Osteoblast (primary cell): ENCODE measurements at places on chromosomes 2 and 18. TPM values are rescaled to one million over a fixed set of nuclear protein-coding genes. Genes with fewer than 3 reads are reported as not detected.
A peak's percentile ranks its signal among the peaks of the same experiment; 100 is the strongest.

Gene GULP1
- total RNA-seq, result 21.7 and 23.0 TPM in 2 replicates

Gene TACR1
- total RNA-seq, result under 0.01 and 0.29 TPM in 2 replicates

Gene DSC2
- total RNA-seq, result under 0.01 and 0.36 TPM in 2 replicates

Gene FIGLA
- not detected in 2 replicates for total RNA-seq

Gene FAM117B
- 2.9 and 3.2 TPM in 2 replicates for total RNA-seq

Gene CD8B2
- not detected in 2 replicates for total RNA-seq

Gene MPP4
- 1.1 and 2.1 TPM in 2 replicates for total RNA-seq

Gene RAB6C
- not detected in 2 replicates for total RNA-seq

Gene KDSR
- total RNA-seq, result 46.3 and 53.0 TPM in 2 replicates

DNA sequence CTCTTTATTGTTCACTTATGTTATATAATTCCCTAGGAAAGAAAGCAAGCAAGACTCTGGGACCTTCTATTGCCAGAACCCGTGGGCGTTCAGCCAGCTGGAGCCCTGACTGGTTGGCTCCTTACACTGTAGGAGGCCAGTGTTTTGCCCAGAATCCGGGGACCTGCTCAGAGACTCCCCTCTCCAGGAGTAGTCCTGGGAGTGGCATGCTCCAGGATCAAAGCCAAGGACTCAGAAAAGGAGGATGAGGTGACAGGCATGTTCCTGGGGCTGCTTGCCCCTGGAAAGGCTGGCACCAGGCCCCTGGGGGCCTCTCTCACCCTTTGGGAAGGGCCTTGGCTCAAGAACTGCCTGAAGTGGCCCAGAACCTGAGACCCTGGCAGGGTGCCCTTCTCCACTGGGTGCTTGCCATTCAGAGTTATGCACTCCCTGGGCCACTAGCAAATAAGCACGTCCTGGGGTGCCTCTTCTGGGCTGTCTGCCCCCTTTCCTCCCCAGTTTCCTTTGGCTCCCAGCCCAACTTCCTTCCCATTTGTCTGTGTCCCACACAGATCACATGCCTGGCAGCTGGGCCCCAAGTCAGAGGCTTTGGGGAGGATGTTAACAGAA lies 19.6 kb upstream of the KIF3C start:
- H3K27me3 ChIP-seq, result no peaks in the 10 kb centered on the region
- peaks cover 38% of the 10 kb centered on the region for H3K4me1 ChIP-seq
- no peaks in the 10 kb centered on the region for H3K36me3 ChIP-seq

- no peak overlapping the region for H3K27ac ChIP-seq
- no peak for DNase-seq
- no peaks in the 10 kb centered on the region for H3K4me1 ChIP-seq
- H3K36me3 ChIP-seq, result no peaks in the 10 kb centered on the region
Measured at GRCh38 chr2:119527999-119528398, 3.7 kb upstream of the SCTR start.

- H3K27me3 ChIP-seq, result no peaks in the 10 kb centered on the region
- no peaks in the 10 kb centered on the region for H3K36me3 ChIP-seq
- no peak for DNase-seq
- H3K4me3 ChIP-seq, result no peak overlapping the region
- no peaks in the 10 kb centered on the region for H3K4me1 ChIP-seq
Measured at GRCh38 chr2:67446491-67446911, 49.4 kb downstream of the ETAA1 start.

- H3K27ac ChIP-seq, result no peak overlapping the region
- peaks cover 14% of the 10 kb centered on the region for H3K4me1 ChIP-seq
- peaks cover 4% of the 10 kb centered on the region for H3K27me3 ChIP-seq
- no peak overlapping the region for H3K4me3 ChIP-seq
- DNase-seq, result no peak
Measured at GRCh38 chr2:234491897-234492296, 5.0 kb downstream of the ARL4C start.

- H3K36me3 ChIP-seq, result no peaks in the 10 kb centered on the region
- DNase-seq, result no peak
- no peak overlapping the region for H3K27ac ChIP-seq
- H3K4me3 ChIP-seq, result no peak overlapping the region
- no peaks in the 10 kb centered on the region for H3K27me3 ChIP-seq
Measured at GRCh38 chr2:240599141-240599583, 12.6 kb downstream of the CAPN10 start.

DNA sequence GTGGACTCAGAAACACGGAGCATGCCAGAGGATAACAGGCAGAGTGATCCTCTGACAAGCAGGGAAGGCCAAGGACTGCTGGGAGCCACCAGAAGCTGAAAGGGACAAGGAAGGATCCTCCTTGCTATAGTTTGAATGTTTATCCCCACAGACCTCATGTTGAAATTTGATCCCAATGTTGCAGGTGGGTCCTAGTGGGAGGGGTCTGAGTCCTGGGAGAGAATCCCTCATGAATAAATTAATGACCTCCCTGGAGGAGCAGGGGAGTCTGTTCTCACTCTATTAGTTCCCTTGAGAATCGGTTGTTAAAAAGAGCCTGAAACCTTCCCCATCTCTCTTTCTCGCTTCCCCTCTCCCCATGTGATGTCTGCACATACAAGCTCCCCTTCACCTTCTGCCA lies 124.4 kb downstream of the FBXO15 start:
- H3K36me3 ChIP-seq, result no peaks in the 10 kb centered on the region
- H3K27me3 ChIP-seq, result no peaks in the 10 kb centered on the region
- H3K4me1 ChIP-seq, result no peaks in the 10 kb centered on the region
- H3K4me3 ChIP-seq, result no peak overlapping the region

DNA sequence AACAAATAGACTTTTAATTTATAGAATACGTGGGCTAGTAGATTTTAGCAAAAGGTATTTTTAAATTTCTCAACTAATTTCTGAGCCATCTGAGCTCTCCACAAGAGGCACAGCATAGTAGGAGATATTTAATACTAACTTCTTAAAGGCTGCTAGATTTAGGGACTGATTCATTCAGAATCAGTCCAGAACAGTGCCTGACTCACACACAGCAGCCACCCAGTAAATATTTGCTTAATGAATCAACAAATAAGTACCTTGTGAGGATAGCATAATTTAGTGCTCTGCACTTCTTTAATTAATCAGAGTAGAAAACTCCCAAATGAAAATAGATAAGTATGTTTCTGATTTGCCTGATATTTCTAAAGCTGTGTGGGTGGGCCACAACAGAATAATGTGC lies 35.6 kb upstream of the SYT4 start:
- H3K4me3 ChIP-seq, result no peak overlapping the region
- H3K27me3 ChIP-seq, result no peaks in the 10 kb centered on the region
- no peak overlapping the region for H3K27ac ChIP-seq
- H3K36me3 ChIP-seq, result no peaks in the 10 kb centered on the region

GRCh38 chr18:5066380-5066977 lies 130.6 kb downstream of the AKAIN1 start:
- H3K4me3 ChIP-seq, result no peak overlapping the region
- no peaks in the 10 kb centered on the region for H3K27me3 ChIP-seq
- H3K36me3 ChIP-seq, result no peaks in the 10 kb centered on the region
- no peak overlapping the region for H3K27ac ChIP-seq
- no peaks in the 10 kb centered on the region for H3K4me1 ChIP-seq
- DNase-seq, result no peak

DNA sequence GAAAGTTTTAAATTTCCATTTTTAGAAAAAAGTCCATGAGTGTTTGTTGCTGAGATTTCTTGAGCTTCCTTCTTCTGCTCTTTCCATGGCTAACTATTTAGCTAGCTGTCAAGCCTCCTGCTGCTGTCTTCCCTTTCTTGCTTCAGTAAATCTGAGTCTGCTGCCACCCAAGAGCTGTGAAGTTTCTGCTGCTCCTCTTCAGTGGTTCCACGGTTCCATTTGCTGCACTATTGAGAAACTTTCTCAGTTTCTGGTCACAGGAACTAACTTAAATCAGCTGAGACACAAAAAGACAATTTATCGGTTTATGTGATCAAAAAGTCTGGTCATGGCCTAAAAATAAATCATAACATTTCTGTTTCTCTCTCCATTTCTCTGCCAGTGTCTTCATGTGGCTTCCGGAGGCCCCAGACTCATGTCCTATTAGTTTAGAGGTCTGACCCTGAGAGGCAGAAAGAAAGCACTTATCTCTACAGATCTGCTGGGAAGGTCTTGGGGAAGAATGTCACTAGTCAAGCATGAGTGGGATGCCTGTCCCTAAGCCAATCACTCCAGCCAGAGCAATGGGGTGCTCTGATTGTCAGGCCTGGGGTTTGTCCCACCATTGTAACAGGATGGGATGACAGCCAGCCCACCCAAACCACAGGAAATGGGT lies 73.0 kb upstream of the ARL4C start:
- peaks cover 3% of the 10 kb centered on the region for H3K27me3 ChIP-seq
- no peaks in the 10 kb centered on the region for H3K4me1 ChIP-seq
- no peaks in the 10 kb centered on the region for H3K36me3 ChIP-seq
- DNase-seq, result no peak
- H3K27ac ChIP-seq, result no peak overlapping the region
- H3K4me3 ChIP-seq, result no peak overlapping the region

- peaks cover 6% of the 10 kb centered on the region for H3K4me1 ChIP-seq
- no peak overlapping the region for H3K4me3 ChIP-seq
- no peaks in the 10 kb centered on the region for H3K27me3 ChIP-seq
- no peak for DNase-seq
- H3K36me3 ChIP-seq, result no peaks in the 10 kb centered on the region
- no peak overlapping the region for H3K27ac ChIP-seq
Measured at GRCh38 chr2:128531856-128532255, 213.2 kb upstream of the HS6ST1 start.

DNA sequence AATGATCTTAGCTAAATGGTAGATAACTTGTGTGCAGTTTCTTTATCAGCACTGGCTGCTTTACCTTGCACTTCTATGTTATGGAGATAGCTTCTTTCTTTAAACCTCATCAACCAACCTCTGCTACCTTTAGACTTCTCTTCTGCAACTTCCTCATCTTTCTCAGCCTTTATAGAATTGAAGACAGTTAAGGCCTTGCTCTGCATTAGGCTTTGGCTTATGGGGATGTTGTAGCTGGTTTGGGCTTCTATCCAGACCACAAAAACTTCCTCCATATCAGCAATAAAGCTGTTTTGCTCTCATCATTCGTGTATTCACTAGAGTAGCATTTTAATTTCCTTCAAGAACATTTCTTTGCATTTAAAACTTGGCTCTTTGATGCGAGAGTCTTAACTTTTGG lies 123.7 kb downstream of the PIK3C3 start:
- no peak overlapping the region for H3K4me3 ChIP-seq
- peaks cover 5% of the 10 kb centered on the region for H3K4me1 ChIP-seq
- DNase-seq, result no peak
- H3K27ac ChIP-seq, result no peak overlapping the region
- no peaks in the 10 kb centered on the region for H3K27me3 ChIP-seq
- H3K36me3 ChIP-seq, result peaks cover 10% of the 10 kb centered on the region

- H3K4me1 ChIP-seq, result no peaks in the 10 kb centered on the region
- DNase-seq, result no peak
- no peaks in the 10 kb centered on the region for H3K36me3 ChIP-seq
Measured at GRCh38 chr2:64414736-64415435, 39.1 kb upstream of the LGALSL start.

GRCh38 chr2:165239230-165239629 lies at the start of gene SCN2A:
Gene SCN2A (plus strand): TSS chr2:165239414. CDS start chr2:165295824, 56,410 bp downstream.
- no peak within 1 kb of the TSS for H3K4me3 ChIP-seq
- DNase-seq, result no peak
- no peak within 1 kb of the TSS for H3K27ac ChIP-seq
- H3K4me1 ChIP-seq, result no peaks in the 10 kb centered on the region
- H3K36me3 ChIP-seq, result no peaks in the 10 kb centered on the region

- DNase-seq, result no peak
- no peaks in the 10 kb centered on the region for H3K4me1 ChIP-seq
- H3K27ac ChIP-seq, result no peak overlapping the region
- H3K36me3 ChIP-seq, result peaks cover 6% of the 10 kb centered on the region
- H3K27me3 ChIP-seq, result no peaks in the 10 kb centered on the region
Measured at GRCh38 chr2:72979896-72980295, 62.6 kb downstream of the EMX1 start.

DNA sequence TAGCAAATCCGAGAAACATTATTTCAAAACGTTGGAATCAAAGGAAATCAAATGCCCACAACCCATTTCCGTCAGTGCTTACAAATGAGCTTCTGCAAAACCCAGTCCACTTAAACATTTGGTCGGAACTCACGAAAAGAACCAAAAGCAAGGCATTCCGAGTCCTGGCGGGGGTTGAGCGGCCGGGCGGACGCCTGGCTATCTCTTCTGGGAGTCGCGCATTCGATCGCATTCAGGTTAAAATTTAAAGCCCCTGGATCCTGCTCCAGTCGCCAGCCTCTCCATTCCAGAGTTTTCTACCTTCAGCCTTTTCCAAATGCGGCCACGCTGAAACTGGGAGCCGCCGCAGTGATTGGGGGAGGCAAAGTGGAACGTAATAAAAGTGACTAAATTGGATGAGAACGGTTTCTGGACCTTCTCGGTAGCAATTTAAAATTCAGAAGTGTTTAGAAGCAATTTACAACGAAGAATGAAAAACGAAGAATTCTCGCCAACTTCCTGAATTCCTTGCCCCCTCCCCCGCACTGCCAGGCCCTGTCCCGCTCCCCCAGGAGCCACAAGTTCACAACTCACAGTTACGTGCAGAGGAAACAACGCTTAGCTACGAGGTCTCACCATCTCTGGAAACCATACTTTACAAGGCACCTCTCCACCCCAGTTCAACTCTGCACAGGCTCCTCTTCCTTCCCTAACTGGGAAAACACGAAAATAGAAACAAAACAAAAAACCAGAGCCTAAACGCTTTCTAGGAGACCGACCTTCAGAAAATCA lies 1.7 kb upstream of the GATA6 start:
- H3K27ac ChIP-seq, result no peak overlapping the region
- H3K27me3 ChIP-seq, result peaks cover 72% of the 10 kb centered on the region
- peak; percentile 93 for DNase-seq

GRCh38 chr2:29691391-29691950 lies 229.9 kb downstream of the ALK start:
- no peaks in the 10 kb centered on the region for H3K4me1 ChIP-seq
- H3K4me3 ChIP-seq, result no peak overlapping the region
- H3K27ac ChIP-seq, result no peak overlapping the region
- H3K27me3 ChIP-seq, result peaks cover 17% of the 10 kb centered on the region

DNA sequence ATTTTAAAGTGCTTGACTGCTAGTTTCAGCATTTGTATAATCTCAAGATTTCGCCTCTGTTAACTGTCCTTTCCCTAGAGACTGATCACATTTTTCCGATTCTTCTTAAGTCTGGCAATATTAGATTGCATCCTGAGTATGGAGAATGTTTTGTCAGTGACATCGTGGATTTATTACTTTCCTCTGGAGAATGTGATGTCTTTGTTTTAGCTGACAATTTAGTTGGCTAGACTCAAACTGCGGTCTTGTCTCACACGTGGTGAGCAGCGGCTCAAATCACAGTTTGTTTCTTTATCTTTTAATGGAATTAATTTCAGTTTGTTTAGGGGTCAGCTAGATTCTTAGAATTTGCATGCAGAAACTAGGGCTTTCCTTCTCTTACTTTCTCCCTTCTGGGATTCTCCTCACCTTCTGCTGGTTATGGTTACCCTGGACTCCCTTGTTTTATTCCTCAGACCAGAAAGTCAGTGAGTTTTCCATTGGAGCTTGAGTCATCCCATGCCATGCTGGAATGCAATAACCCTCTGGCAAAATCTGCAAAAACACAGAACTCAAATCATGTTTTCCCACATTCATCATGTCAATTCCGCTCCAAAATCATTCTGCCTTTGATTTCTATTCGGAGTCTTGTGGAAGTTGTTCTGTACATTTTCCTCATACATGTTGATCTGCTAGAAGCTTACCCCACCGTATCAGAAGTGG lies 327.2 kb upstream of the TRIB2 start:
- H3K4me1 ChIP-seq, result peaks cover 3% of the 10 kb centered on the region
- no peak overlapping the region for H3K4me3 ChIP-seq
- no peaks in the 10 kb centered on the region for H3K36me3 ChIP-seq
- no peak overlapping the region for H3K27ac ChIP-seq

- no peaks in the 10 kb centered on the region for H3K4me1 ChIP-seq
- H3K36me3 ChIP-seq, result no peaks in the 10 kb centered on the region
- H3K4me3 ChIP-seq, result no peak overlapping the region
- H3K27me3 ChIP-seq, result no peaks in the 10 kb centered on the region
- no peak for DNase-seq
Measured at GRCh38 chr2:147547440-147547839, 297.4 kb upstream of the ACVR2A start.

- H3K27me3 ChIP-seq, result no peaks in the 10 kb centered on the region
- no peaks in the 10 kb centered on the region for H3K4me1 ChIP-seq
- no peak overlapping the region for H3K27ac ChIP-seq
Measured at GRCh38 chr2:184215745-184216144, 382.6 kb upstream of the ZNF804A start.
